Ascending aorta (tissue), 2 donors: ENCODE measurements at places on chromosomes 7 and 10. TPM values are rescaled to one million over a fixed set of nuclear protein-coding genes. Genes with fewer than 3 reads are reported as not detected.

The RAB19 gene
- not detected for total RNA-seq

GRCh38 chr7:128264477-128264876 lies 23.4 kb downstream of the LEP start:
- H3K4me3 ChIP-seq, result no peak overlapping the region
- no peaks in the 10 kb centered on the region for H3K36me3 ChIP-seq
- H3K27me3 ChIP-seq, result no peaks in the 10 kb centered on the region
- DNase-seq, result no peak
- H3K4me1 ChIP-seq, result no peaks in the 10 kb centered on the region

The CALHM1 gene
- not detected for total RNA-seq

The ZNF727 gene
- not detected for total RNA-seq

GRCh38 chr7:148391591-148391990 lies 199.0 kb upstream of the C7orf33 start:
- no peaks in the 10 kb centered on the region for H3K4me1 ChIP-seq
- DNase-seq, result no peak
- no peaks in the 10 kb centered on the region for H3K36me3 ChIP-seq
- H3K4me3 ChIP-seq, result no peak overlapping the region

GRCh38 chr10:131575877-131576276 lies 264.4 kb upstream of the TCERG1L start:
- H3K36me3 ChIP-seq, result no peaks in the 10 kb centered on the region
- DNase-seq, result no peak
- no peak overlapping the region for H3K27ac ChIP-seq
- no peak overlapping the region for H3K4me3 ChIP-seq
- no peaks in the 10 kb centered on the region for H3K27me3 ChIP-seq

The PHF14 gene
- total RNA-seq, result 41.8 TPM

GRCh38 chr10:357201-357950 lies 222.1 kb downstream of the ZMYND11 start:
- no peaks in the 10 kb centered on the region for H3K4me1 ChIP-seq
- H3K27me3 ChIP-seq, result no peaks in the 10 kb centered on the region
- no peak for DNase-seq

DNA sequence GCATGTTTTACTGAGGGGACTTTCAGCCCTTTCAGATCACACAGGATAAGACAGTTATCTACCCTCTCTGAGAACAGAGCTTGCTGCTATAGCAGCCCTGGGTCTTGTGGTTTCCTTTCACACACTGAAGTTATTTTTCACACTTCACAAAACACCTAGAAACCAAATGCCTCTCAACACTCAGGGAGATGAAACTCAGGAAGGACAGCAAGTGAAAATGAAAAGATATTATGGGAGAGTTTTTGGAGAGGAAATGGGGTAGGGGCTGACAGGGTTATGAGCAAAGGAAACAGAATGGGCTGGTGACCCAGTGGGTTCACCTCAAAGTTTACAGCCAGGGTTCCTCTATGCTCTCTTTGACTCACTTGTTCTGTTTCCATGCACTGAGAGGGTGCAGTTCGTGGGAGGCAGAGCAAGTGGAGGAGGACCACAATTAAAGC lies 17.0 kb upstream of the GIMAP2 start:
- no peak overlapping the region for H3K4me3 ChIP-seq
- H3K36me3 ChIP-seq, result no peaks in the 10 kb centered on the region
- no peaks in the 10 kb centered on the region for H3K27me3 ChIP-seq
- no peak for DNase-seq

- no peaks in the 10 kb centered on the region for H3K4me1 ChIP-seq
- DNase-seq, result peak; percentile 57
- no peaks in the 10 kb centered on the region for H3K36me3 ChIP-seq
Observed at GRCh38 chr7:55254242-55254595, 110.9 kb upstream of the LANCL2 start.

DNA sequence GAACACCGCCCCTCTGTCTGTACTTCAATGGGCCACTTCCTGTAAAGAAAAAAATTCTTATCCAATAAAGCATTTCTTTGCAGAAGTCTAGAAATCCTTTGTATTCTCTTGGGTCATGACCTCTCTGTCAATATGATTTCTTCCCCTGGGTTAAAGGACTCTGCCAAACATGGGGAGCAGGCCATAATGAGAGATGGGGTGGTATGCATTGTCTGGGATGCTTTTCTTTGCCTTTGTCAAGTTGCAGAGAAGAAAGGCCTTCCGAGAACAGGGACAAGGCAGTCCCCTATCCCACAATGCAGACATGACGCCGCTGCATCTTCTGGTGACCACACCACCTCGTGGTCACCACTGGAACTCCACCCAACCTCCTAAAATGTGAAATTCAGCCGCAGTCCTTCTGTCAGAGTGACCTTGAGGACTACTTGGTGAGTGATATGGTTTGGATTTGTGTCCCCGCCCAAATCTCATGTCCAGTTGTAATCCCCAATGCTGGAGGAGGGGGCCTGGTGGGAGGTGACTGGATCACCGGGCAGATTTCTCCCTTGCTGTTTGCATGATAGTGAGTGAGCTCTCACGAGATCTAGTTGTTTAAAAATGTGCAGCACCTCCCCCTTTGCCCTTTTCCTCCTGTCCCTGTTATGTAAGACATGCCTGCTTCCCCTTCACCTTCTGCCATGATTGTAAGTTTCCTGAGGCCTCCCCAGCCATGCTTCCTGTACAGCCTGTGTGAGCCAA lies 15.2 kb upstream of the FRMPD2 start:
- H3K27ac ChIP-seq, result no peak overlapping the region
- no peaks in the 10 kb centered on the region for H3K36me3 ChIP-seq
- H3K4me1 ChIP-seq, result no peaks in the 10 kb centered on the region
- no peak for DNase-seq
- no peak overlapping the region for H3K4me3 ChIP-seq

DNA sequence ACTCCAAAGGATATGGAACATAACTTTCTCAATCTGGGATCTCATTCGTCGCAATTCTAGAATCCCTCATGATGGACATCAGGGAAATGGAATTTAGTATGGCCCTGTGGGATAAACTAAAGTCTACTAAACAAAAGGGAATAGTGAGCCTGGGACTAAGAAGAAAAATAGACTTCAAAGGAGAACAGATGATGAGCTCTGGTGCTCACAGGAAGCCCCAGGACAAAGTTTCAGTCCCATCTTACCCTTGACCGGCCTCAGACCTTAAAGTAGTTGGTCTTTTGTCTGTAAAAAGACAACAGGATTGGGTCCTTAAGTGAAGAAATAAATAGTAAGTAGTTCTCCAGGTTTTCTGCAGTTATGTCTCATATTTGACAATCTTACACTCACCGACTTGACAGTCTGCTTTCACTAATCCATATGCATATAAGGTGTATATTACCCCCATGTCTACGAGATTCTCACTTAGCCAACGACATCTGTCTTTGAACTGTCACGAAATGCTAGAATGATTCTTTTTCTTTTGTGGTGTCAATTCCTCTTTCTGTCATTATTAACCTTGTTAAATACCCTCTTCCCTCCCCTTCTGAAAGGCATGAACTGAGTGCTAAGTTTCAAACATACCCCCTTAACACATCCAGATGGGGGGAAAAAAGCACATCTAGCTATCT lies 10.9 kb upstream of the IKZF1 start:
- no peak overlapping the region for H3K4me3 ChIP-seq
- DNase-seq, result no peak
- H3K27ac ChIP-seq, result no peak overlapping the region
- no peaks in the 10 kb centered on the region for H3K4me1 ChIP-seq
- no peaks in the 10 kb centered on the region for H3K27me3 ChIP-seq
- no peaks in the 10 kb centered on the region for H3K36me3 ChIP-seq

GRCh38 chr7:2894118-2894940 lies 50.2 kb upstream of the GNA12 start:
- H3K4me3 ChIP-seq, result no peak overlapping the region
- DNase-seq, result no peak
- H3K27me3 ChIP-seq, result peaks cover 3% of the 10 kb centered on the region
- H3K27ac ChIP-seq, result no peak overlapping the region
- no peaks in the 10 kb centered on the region for H3K4me1 ChIP-seq

GRCh38 chr10:87038786-87039185 lies 18.7 kb downstream of the FAM25A start:
- no peaks in the 10 kb centered on the region for H3K27me3 ChIP-seq
- no peaks in the 10 kb centered on the region for H3K4me1 ChIP-seq
- no peak overlapping the region for H3K4me3 ChIP-seq
- no peaks in the 10 kb centered on the region for H3K36me3 ChIP-seq

The VPS37D gene
- total RNA-seq, result 1.3 TPM

DNA sequence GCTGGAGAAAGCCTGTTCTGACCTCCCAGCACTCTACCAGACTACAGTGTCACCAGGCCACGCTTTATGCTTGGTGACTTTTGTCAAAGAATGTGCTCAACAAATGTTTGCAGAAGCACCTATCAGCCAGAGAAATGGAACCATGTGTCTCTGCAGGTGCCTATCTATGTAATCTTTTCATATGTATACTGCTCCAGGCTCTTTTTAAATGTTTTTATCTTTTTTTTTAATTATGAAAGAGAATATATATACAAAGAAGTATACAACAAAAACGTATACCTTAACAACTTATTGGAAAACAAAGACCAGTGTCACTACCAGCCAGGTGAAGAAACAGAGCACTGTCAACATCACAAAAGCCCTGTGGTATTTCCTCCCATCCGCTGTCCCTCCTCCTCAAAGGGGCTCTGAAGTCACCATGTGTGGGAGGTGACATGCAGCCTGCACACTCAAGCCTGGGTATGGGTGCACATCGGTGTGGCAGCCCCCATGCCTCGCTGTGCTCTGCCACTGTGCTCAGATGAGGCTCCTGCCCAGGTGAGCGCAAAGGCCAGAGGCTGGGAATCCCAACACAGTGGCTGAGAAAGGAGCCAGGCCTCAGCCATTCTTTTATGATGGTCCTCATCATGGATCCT lies 120.6 kb downstream of the CLEC2L start:
- no peak overlapping the region for H3K27ac ChIP-seq
- no peak overlapping the region for H3K4me3 ChIP-seq

The VWDE gene
- not detected for total RNA-seq

GRCh38 chr10:36670621-36671402 lies 454.6 kb upstream of the ANKRD30A start:
- no peaks in the 10 kb centered on the region for H3K27me3 ChIP-seq
- H3K27ac ChIP-seq, result no peak overlapping the region
- H3K4me1 ChIP-seq, result peaks cover 4% of the 10 kb centered on the region
- no peak overlapping the region for H3K4me3 ChIP-seq

DNA sequence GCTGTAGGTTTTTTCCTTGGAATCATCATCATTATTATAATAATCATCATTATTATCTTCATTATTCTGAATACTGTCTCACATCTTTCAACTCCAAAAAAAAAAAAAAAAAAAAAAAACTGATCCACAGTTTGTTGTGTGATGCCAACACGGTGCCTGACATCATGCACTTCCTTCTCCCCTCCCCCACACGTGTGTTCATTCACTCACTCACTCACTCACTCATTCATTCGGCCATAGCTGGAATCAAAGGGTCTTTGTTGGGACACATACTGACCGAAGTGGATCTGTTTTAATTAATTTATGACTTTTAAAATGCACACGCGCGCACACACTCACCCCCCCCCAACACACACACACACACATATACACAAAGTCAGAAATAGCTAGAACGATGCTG lies 177.8 kb downstream of the PIP4K2A start:
- no peak overlapping the region for H3K4me3 ChIP-seq
- no peak overlapping the region for H3K27ac ChIP-seq
- DNase-seq, result no peak
- no peaks in the 10 kb centered on the region for H3K4me1 ChIP-seq

The PLAU gene
- total RNA-seq, result 1.5 TPM

The HMX3 gene
- total RNA-seq, result not detected

GRCh38 chr10:70477661-70478162 lies 855 bp upstream of the PALD1 start:
- peaks cover 26% of the 10 kb centered on the region for H3K4me1 ChIP-seq
- no peaks in the 10 kb centered on the region for H3K36me3 ChIP-seq
- no peaks in the 10 kb centered on the region for H3K27me3 ChIP-seq
- no peak overlapping the region for H3K27ac ChIP-seq
- peak overlapping the region; percentile 69 for H3K4me3 ChIP-seq
- DNase-seq, result no peak

DNA sequence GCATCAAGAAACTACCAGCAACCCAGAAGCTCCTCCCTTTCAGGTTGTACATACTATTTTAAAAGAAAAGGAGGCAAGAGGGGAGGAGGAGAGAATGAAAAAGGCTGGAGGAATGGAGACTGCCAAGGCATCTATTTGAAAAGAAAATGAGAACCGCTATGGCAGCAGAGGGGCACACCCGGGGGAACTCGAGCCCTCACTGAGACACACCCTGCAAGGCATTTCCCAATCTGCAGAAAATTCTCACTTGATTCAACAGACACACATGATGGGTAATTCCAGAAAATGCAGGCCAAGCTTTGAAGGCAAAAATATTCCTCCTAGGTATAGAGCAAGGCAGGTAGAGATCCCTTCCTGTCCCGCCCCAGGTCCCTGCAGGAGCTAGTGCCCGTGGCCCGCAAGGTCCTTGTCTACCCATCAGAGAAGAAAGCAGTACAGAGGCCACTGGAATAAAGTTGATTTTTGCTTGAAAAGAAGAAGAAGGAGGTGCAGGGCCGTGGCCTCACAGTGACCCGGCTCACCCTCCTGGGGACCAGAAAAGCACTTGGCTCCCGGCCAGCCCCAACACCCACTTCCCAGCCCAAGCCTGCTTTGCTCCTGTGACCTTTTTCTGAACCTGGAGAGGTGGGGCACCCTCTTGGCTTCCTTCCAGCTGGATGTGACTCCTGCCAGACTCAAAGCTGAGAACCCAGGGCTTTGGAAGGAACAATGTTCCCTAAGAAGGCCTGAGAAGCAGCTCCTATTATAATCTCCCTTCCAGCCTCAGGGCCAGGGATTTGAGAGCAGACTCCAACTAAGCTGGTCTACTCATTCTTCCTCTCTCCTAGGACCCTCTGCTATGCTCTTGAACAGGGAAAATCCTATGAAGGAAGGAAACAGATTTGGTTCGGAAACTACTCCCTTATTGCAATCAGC lies 6.2 kb upstream of the PIK3CG start:
- H3K27ac ChIP-seq, result no peak overlapping the region
- no peaks in the 10 kb centered on the region for H3K27me3 ChIP-seq
- H3K4me3 ChIP-seq, result no peak overlapping the region
- no peak for DNase-seq
- H3K36me3 ChIP-seq, result no peaks in the 10 kb centered on the region

GRCh38 chr7:2958416-2959102 lies 85.1 kb downstream of the CARD11 start:
- no peaks in the 10 kb centered on the region for H3K4me1 ChIP-seq
- H3K36me3 ChIP-seq, result no peaks in the 10 kb centered on the region
- DNase-seq, result no peak
- no peak overlapping the region for H3K27ac ChIP-seq
- H3K27me3 ChIP-seq, result no peaks in the 10 kb centered on the region
